ENCODE measurements at places on chromosomes 16 and 17.

- H3K36me3 ChIP-seq: no peaks in the 10 kb centered on the region
- no peaks in the 10 kb centered on the region for H3K27me3 ChIP-seq
- no peak overlapping the region for H3K4me3 ChIP-seq
- H3K4me1 ChIP-seq: no peaks in the 10 kb centered on the region
- DNase-seq: no peak
Measured at GRCh38 chr16:65313936-65314626, 192.2 kb upstream of the CDH11 start.

GRCh38 chr16:68884861-68885720, 41.8 kb downstream of the TANGO6 start:
- H3K4me1 ChIP-seq: no peaks in the 10 kb centered on the region
- DNase-seq: no peak
- H3K27me3 ChIP-seq: no peaks in the 10 kb centered on the region
- H3K36me3 ChIP-seq: peaks cover 19% of the 10 kb centered on the region
- no peak overlapping the region for H3K4me3 ChIP-seq

- H3K4me3 ChIP-seq: no peak overlapping the region
- H3K27ac ChIP-seq: no peak overlapping the region
- no peaks in the 10 kb centered on the region for H3K4me1 ChIP-seq
- no peaks in the 10 kb centered on the region for H3K27me3 ChIP-seq
- H3K36me3 ChIP-seq: peaks cover 21% of the 10 kb centered on the region
Measured at GRCh38 chr16:58109330-58109729, 19.9 kb downstream of the CFAP20 start.

GRCh38 chr17:8963647-8964258, 1.8 kb downstream of the PIK3R5 start:
- no peak for DNase-seq
- peak overlapping the region; percentile 91 for H3K4me3 ChIP-seq
- H3K27me3 ChIP-seq: no peaks in the 10 kb centered on the region
- peaks cover 61% of the 10 kb centered on the region for H3K4me1 ChIP-seq
- H3K27ac ChIP-seq: peak overlapping the region; percentile 85

GRCh38 chr16:30010844-30011713, at the start of gene DOC2A:
DOC2A (minus strand) TSS chr16:30011027; CDS start chr16:30010222, 805 bp downstream.
- peaks cover 42% of the 10 kb centered on the region for H3K27me3 ChIP-seq
- H3K36me3 ChIP-seq: peaks cover 4% of the 10 kb centered on the region
- no peak for DNase-seq
- H3K4me3 ChIP-seq: peak within 1 kb of the TSS; percentile 78
- peaks cover 14% of the 10 kb centered on the region for H3K4me1 ChIP-seq

- H3K27ac ChIP-seq: no peak overlapping the region
- no peak overlapping the region for H3K4me3 ChIP-seq
- H3K36me3 ChIP-seq: no peaks in the 10 kb centered on the region
- H3K4me1 ChIP-seq: no peaks in the 10 kb centered on the region
- H3K27me3 ChIP-seq: peaks cover 6% of the 10 kb centered on the region
Measured at GRCh38 chr16:73076324-73076810, 28.4 kb upstream of the ZFHX3 start.

GRCh38 chr17:37047631-37048104, 98.9 kb downstream of the AATF start:
- H3K4me3 ChIP-seq: no peak overlapping the region
- H3K4me1 ChIP-seq: peaks cover 15% of the 10 kb centered on the region
- H3K36me3 ChIP-seq: peaks cover 15% of the 10 kb centered on the region
- peak; percentile 59 for DNase-seq
